RCC 7860 (cell line): ENCODE measurements at places on chromosomes 3 and 15.

DNA sequence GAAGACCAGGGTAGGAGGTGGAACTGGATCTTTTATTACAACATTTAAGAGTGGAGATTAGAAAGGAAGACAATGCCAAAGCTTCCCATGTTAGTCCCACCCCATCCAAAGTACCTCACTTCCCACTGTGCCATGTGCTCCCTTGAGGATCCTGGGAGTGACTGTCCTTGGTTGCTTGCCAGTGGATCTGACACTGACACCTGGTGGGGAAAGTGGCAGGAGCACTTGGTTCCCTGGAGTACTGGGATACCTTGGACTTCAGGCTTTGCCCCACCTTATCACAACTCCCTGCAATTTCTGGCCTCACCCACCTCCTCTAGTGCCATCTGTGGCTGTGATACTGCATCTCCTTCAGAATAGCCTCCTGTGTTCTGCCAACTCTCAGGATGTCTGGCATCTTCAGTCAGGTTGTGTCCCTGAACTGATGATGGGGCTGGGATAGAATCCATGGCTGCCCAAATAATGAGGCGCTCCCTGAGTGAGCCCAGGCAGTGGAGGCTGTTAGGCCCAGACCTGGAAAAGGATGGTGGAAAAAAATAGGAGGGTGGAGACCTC is 1.3 kb downstream of the ELL3 start:
- peak; percentile 66 for DNase-seq

GRCh38 chr3:45932112-45932511 is 11.2 kb upstream of the CXCR6 start:
- no peak for DNase-seq

DNA sequence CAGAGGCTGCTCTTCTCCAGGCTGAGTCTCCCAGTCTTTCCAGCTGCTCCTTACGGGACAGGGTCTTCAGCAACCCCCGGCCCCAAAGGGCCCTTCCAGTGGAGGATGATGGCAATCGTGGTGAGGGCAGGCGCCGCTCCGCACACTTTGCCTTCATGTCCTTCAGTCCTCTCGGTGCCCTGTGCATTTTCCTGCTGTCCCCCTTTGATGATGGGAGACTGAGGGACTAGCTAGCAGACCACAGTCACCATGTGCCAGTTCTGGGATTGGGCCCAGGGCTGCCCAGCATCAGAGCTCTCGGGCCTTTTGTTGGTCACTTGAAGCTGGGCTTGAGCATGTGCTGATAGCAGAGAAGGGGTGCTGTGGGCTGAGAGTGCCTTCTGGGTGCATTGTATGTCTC is 8.8 kb upstream of the TXNRD3 start:
- no peak for DNase-seq

DNA sequence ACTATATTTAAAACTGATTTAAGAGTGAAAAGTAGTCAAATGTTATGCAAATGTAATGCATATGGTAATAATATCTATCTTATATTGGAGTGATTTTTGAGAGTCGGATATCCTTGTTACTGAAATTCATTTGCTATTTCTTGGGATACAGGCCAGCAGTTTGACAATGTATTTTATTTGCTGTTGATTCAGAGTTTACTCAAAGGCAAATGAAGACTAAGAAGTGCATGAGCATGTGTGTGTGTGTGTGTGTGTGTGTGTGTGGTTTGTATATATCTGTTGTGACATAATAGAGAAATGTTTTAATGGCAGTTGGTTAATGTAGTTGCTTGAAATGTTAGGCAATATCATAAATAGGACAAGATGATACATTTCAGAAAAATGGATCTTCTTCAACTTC is 39.0 kb downstream of the UNC13C start:
- no peak for DNase-seq

GRCh38 chr15:48890375-48890972 is 12.5 kb downstream of the EID1 start:
- DNase-seq: no peak

GRCh38 chr3:34859746-34860145 is 779.6 kb upstream of the ARPP21 start:
- DNase-seq: peak; percentile 13

- DNase-seq: no peak
These were observed 960 bp downstream of the MFN1 start for GRCh38 chr3:179348325-179349013.

GRCh38 chr3:195773956-195774537 is 37.7 kb downstream of the MUC4 start:
- DNase-seq: no peak

- DNase-seq: no peak
These were observed 21.9 kb downstream of the POLR2M start for GRCh38 chr15:57728436-57728835.

- DNase-seq: peak; percentile 23
These were observed 44.6 kb downstream of the SLC12A1 start for GRCh38 chr15:48250640-48251076.

DNA sequence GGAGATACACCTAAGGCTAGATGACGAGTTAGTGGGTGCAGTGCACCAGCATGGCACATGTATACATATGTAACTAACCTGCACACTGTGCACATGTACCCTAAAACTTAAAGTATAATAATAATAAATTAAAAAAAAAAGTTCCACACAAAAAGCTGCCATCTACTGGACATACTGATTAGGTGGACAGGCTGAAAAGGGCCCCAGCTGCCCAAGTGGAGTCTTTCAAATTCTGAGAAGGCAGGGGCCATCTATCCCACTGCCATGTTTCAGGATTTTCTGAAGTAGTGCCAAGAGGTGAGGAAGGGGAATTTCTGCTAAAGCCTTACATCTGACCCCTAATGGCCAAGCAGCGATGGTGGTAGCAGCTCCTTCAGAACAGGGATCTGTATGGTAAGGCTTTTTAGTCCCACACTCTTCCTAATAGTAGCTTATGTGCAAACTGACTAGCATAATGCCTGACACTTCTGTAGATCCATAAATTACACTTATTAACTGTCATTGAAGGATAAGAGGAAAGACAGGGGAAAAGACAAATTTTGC is 7.7 kb downstream of the FSTL1 start:
- no peak for DNase-seq

DNA sequence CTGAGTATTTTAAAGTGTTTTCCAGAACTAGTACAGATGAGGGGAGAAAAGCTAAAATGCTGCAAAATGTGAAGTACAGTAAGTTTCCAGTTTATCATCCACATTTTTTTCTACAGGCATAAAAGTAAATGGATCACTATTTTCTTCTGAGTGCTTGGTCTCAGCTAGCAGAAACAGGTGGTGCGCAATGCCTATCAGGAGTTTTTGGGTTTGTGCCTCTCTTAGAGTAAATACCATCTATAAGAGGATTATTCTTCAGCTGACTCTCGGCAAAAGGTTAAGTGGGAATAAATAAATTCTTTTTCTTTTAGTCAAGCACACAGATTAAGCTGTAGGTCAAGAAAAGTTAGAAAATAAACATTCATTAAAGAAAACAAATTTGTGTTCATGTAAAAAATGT is 1027.7 kb downstream of the PLOD2 start:
- DNase-seq: no peak

DNA sequence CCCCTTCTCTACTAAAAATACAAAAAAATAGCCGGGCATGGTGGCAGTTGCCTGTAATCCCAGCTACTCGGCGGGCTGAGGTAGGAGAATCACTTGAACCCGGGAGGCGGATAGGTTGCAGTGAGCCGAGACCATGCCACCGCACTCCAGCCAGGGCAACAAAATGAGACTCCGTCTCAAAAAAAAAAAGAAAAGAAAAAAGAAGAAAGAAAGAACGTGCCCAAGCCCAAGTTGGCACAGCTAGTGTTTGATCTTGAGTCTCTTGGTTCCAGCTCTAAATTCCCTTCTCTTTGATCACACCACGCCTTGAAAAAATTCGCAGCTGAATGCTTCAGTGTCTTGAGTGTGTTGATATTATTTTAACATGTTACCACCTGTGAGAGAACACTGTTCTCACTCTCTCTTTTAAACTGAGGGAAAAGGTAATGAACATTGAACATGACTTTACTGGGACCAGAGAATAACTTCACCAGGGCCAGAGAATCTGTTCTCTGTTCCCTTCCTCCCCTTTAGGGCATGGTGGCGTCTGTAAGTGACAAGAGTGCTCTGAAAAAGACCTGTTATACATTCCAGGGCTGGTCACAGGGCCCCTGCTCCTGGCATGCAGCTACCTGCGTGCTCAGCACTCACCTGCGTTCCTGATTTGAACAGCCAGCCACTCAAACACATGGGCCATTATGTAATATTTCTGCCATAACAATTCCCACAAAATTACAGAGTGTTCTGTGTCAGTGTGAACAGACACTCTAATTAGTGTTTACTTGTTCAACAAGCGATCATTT is 19.0 kb downstream of the SLCO3A1 start:
- DNase-seq: no peak

GRCh38 chr3:48997714-48998637 is 7.9 kb downstream of the P4HTM start:
- DNase-seq: no peak

- DNase-seq: no peak
These were observed 52.5 kb upstream of the UBE2Q2 start for GRCh38 chr15:75790631-75791336.

GRCh38 chr15:63389902-63390670 is 8.4 kb upstream of the CA12 start:
- no peak for DNase-seq

DNA sequence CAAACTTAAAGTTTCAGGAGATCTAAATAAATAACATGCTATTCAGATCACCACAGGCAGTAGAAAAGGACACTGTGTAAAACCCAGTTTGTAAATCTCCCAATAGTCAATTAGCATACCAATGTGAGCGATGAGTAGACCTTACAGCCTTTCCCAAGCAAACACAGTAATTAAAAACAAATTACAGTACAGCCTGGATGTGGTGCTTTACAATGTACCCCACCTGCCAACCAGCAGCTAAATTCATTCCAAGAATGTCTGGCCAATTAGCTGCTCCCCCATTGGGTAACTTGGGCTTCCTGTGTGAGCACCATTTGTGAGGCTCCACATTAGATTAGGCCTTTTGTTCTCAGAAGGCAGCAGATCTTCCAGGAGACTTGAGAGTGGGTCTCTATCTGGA is 635.0 kb downstream of the TBL1XR1 start:
- no peak for DNase-seq

DNA sequence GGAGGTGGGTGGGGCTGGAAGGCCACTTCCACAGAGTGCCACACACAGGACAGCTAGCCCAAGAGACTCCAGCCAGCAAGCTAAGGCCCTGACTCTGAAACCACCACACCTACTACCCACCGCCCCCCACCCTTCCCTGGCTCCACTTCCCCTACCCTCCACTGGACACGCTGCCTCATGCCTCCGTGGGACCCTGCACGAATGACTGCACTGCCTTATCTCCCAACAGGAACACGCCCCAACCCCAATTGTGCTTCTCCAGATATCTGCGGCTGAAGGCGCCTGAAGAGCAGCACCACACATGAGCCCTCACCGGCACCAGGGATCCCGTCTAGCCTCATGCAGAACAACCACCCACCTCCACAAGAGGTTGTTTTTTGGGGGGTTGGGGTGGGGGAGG is 2.7 kb downstream of the LINGO1 start:
- no peak for DNase-seq
